ENCODE measurements at places on chromosomes 16 and 17. TPM values are rescaled to one million over a fixed set of nuclear protein-coding genes. Genes with fewer than 3 reads are reported as not detected.
A peak's percentile ranks its signal among the peaks of the same experiment; 100 is the strongest.

- DNase-seq = no peak
- H3K36me3 ChIP-seq = no peaks in the 10 kb centered on the region
- H3K27me3 ChIP-seq = no peaks in the 10 kb centered on the region
Measured at GRCh38 chr16:47991491-47991890, 164.3 kb downstream of the ABCC12 start.

DNA sequence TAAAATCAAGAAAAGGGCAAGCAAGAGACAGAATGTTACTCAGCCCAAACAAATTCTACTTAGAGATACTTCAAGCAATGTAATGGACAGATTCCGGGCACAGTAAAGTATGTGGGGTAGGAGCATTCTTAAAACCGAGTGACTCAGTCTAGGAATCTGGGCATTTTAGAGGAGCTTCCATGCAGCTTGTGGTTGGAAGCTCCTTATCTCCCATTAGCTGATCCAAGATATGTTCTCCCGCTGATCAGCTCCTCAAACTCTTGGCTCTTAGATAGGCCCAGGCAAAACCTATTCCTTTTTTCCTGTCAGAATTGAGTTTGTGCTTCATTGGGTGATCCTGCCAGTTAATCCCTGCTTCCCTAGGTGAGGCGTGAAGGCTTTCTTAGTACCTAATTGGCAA is 303.3 kb downstream of the CEP112 start:
- no peaks in the 10 kb centered on the region for H3K27me3 ChIP-seq
- DNase-seq = no peak
- no peaks in the 10 kb centered on the region for H3K4me1 ChIP-seq
- H3K4me3 ChIP-seq = no peak overlapping the region
- no peak overlapping the region for H3K27ac ChIP-seq

- no peaks in the 10 kb centered on the region for H3K27me3 ChIP-seq
- H3K4me1 ChIP-seq = no peaks in the 10 kb centered on the region
- H3K36me3 ChIP-seq = peaks cover 4% of the 10 kb centered on the region
- DNase-seq = no peak
Measured at GRCh38 chr16:87692176-87692575, 73.6 kb downstream of the KLHDC4 start.

DNA sequence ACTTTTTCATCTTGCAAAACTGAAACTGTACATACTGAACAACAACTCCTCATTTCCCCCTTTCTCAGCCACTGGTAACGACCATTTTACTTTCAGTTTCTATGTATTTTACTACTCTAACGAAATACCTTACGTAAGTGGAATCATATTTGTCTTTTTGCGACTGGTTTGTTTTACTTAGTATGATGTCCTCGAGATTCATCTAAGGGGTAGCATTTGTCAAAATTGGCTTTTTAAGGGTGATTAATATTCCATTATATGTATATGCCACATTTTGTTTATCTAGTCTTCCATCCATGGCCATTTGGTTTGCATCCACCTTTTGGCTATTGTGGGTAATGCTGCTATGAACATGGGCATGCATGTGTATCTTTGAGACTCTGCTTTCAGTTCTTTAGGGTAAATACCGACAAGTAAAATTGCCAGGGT is 10.4 kb downstream of the KPNB1 start:
- peak overlapping the region; percentile 34 for H3K4me3 ChIP-seq
- H3K27ac ChIP-seq = peak overlapping the region; percentile 12
- no peak for DNase-seq
- H3K27me3 ChIP-seq = no peaks in the 10 kb centered on the region
- peaks cover under 1% of the 10 kb centered on the region for H3K4me1 ChIP-seq

GRCh38 chr17:2174468-2175293 is 119.8 kb downstream of the HIC1 start:
- H3K27ac ChIP-seq = peak overlapping the region; percentile 80
- peaks cover 52% of the 10 kb centered on the region for H3K4me1 ChIP-seq
- peak overlapping the region; percentile 40 for H3K4me3 ChIP-seq

DNA sequence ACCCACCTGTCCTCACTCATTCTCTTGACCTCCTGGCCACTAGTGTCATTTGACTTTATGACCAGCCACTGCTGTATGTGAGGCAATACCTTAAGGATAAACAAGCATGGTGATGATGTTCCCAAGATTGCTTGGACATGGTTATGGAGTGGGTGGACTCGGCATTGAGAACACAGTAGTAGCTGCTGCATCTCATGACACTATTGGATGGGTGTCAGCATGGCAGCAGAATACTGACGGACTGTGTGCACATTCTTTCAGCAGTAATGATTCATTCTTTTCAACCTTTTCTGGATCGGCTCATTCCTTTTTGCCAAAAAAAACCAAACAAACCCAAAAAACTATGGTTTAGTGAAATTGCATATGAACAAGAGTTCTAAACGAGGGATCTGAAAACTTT is 13.5 kb downstream of the SPECC1 start:
- no peaks in the 10 kb centered on the region for H3K27me3 ChIP-seq
- no peak overlapping the region for H3K27ac ChIP-seq
- H3K4me1 ChIP-seq = peaks cover 23% of the 10 kb centered on the region
- no peaks in the 10 kb centered on the region for H3K36me3 ChIP-seq
- no peak overlapping the region for H3K4me3 ChIP-seq

GRCh38 chr16:12530302-12530701 is 273.4 kb downstream of the CPPED1 start:
- H3K4me3 ChIP-seq = no peak overlapping the region
- no peaks in the 10 kb centered on the region for H3K36me3 ChIP-seq
- H3K27me3 ChIP-seq = no peaks in the 10 kb centered on the region
- no peak for DNase-seq

DNA sequence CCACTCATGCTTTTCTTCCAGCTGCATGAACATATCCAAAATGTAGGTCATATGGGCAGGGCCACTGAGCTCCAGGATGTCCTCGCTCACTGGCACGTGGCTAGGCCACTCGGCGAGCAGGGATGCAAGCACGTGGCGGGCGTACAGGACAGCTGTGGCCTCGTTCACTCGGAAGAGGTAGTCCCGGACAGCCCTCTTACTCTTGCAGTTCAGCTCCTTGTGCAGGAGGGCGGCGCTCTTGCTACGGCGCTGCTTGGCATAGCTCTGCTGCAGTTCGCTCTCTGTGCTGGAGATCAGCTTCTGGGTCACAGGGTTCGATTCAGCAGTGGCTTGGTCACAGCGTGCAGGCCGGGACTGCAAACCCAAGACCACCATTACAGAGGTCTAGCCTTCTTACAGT is 53.1 kb upstream of the ATP2A3 start:
- H3K27ac ChIP-seq = no peak overlapping the region
- H3K36me3 ChIP-seq = peaks cover 81% of the 10 kb centered on the region
- no peak for DNase-seq
- H3K4me3 ChIP-seq = no peak overlapping the region

DNA sequence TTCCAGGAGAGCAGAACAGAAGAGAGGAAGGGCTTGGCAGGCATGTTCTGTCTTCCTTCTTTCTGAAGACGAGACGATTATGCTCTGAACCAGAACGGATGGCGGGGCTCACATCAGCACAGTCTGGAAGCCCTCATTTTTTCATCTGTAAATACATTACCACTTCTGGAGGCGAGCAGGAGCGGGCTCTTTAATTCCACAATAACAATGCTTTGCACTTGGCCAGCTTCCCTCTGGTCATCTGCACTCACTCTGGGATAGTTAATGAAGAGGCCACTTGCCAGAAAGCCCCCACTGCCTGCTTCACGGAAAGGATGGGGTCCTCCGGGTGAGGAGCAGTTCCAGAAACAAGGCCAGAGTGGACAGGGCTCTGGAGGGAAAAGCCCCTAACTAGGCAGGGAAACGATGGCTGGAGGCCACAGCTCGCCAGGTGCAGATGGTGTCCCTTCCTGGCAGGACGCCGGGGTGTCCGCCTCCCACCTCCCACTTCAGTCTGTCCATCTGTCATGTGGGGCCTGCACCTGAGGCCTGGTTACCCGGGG is 13.1 kb upstream of the BCAR1 start:
- H3K4me1 ChIP-seq = peaks cover 77% of the 10 kb centered on the region
- no peaks in the 10 kb centered on the region for H3K36me3 ChIP-seq

DNA sequence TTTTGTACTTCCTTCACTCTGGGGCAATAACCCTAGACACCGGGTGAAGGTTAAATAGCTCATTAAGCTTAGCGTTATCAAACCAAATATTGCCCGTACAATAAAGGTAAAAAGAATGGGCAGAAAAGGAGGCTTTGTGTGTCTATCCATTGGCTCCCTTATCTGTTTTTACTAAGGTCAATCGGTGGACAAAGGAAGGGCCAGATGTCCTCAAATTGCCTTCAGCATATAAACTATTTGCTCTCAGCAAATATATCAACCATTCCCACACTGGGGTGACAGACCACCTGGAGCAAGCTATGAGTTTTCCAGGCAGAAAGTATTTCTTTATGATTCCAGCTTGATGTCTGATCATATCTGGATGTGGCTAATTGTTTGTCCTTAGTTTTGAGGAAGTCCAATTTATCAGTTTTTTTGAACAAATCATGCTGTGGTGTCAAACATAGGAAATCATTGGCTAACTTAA is 25.3 kb upstream of the WIPI1 start:
- no peaks in the 10 kb centered on the region for H3K36me3 ChIP-seq
- no peak overlapping the region for H3K4me3 ChIP-seq
- no peak for DNase-seq
- no peaks in the 10 kb centered on the region for H3K4me1 ChIP-seq
- H3K27ac ChIP-seq = no peak overlapping the region

GRCh38 chr17:75507733-75508719 is 7.3 kb downstream of the CASKIN2 start:
- peaks cover 25% of the 10 kb centered on the region for H3K36me3 ChIP-seq
- peaks cover 50% of the 10 kb centered on the region for H3K4me1 ChIP-seq
- no peaks in the 10 kb centered on the region for H3K27me3 ChIP-seq
- H3K27ac ChIP-seq = peak overlapping the region; percentile 54
- H3K4me3 ChIP-seq = no peak overlapping the region

DNA sequence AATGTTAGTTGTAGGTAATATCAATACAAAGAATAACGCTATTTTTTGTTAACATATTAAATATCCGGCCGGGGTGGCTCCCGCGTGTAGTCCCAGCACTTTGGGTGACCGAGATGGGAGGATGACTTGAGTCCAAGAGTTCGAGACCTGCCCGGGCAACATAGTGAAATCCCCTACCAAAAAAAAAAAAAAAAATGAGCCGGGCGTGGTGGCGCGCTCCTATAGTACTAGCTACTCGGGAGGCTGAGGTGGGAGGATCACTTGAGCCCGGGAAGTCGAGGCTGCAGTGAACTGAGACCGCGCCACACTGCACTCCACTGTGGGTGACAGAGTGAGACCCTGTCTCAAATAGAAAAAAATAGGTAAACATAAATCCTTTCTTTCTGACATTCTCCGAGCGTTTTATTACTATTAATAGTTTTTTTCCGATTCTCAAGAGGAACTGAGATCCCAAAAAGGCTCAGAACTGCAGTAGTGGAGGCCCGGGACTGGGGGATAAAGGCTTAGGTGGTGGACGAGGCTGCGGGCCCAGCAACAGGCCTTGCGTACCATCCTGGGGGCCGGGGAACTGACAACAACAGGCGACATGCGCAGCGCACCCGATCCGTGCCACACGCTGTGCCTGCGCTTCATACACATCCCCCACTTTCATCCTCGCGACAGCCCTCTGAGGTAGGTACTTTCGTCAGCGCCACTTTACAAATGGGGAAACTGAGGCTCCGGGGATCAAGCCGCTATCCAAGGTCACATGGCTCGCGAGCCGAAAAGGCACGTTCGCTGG is 919 bp downstream of the N4BP1 start:
- no peaks in the 10 kb centered on the region for H3K36me3 ChIP-seq
- no peak for DNase-seq
- peak overlapping the region; percentile 85 for H3K4me3 ChIP-seq
- H3K4me1 ChIP-seq = peaks cover 41% of the 10 kb centered on the region
- no peaks in the 10 kb centered on the region for H3K27me3 ChIP-seq
- H3K27ac ChIP-seq = peak overlapping the region; percentile 97

- peak overlapping the region; percentile 99 for H3K27ac ChIP-seq
- H3K36me3 ChIP-seq = no peaks in the 10 kb centered on the region
- no peaks in the 10 kb centered on the region for H3K27me3 ChIP-seq
Measured at GRCh38 chr16:73064212-73064993, 16.5 kb upstream of the ZFHX3 start.

DNA sequence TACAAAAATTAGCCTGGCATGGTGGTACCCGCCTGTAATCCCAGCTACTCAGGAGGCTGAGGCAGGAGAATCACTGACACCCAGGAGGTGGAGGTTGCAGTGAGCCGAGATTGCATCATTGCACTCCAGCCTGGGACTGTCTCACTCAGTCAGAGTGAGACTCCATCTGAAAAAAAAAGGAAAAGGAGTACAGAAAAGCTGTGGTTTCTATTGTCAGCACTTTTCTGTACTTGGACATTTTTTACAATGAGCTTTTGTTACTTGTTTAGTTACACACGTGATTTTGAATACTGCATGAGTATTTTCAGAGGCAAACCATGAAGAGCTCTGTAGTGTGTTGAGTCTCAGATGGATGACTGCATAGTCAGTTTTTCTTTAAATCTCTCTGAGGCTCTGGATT is 26.3 kb downstream of the ZC3H18 start:
- DNase-seq = no peak
- H3K4me3 ChIP-seq = no peak overlapping the region
- H3K4me1 ChIP-seq = no peaks in the 10 kb centered on the region
- peaks cover 25% of the 10 kb centered on the region for H3K36me3 ChIP-seq
- H3K27me3 ChIP-seq = no peaks in the 10 kb centered on the region
- H3K27ac ChIP-seq = no peak overlapping the region

The AFMID gene
- 44.0 TPM for total RNA-seq

The TMEM92 gene
- total RNA-seq = 1.4 TPM

The CACNG3 gene
- total RNA-seq = not detected

The SLC5A2 gene
- 0.85 TPM for total RNA-seq

The KRTAP4-9 gene
- total RNA-seq = not detected

The SNAI3 gene
- 0.27 TPM for total RNA-seq

The TBC1D3 gene
- not detected for total RNA-seq

The TNK1 gene
- 4.7 TPM for total RNA-seq
